ENCODE measurements at places on chromosomes 3 and 15.

GRCh38 chr3:138184994-138185393, 2.1 kb upstream of the ARMC8 start:
- no peak overlapping the region for H3K4me3 ChIP-seq
- H3K27me3 ChIP-seq: no peaks in the 10 kb centered on the region
- no peak overlapping the region for H3K27ac ChIP-seq
- peaks cover 4% of the 10 kb centered on the region for H3K4me1 ChIP-seq
- no peaks in the 10 kb centered on the region for H3K36me3 ChIP-seq

DNA sequence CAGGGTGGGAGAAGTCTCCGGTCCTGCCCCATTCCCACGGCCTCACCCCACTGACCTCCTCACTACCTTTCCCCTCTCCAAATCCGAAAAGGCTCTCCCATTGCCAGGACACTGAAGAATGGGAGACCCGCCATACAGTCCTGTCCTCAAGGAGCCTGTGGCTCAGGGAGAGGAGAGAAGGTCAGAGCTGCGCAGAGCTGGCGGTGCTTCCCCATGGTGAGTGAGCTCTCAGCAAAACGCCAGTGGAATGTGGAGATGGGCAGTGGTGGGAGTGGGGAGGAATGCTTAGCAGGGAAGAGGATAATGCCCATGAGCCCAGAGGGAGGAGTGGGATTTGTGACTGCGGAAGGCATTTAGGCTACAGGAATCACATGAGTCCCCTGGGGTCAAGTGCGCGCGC, 20.1 kb downstream of the FAM43A start:
- no peaks in the 10 kb centered on the region for H3K36me3 ChIP-seq
- no peak for DNase-seq
- H3K27me3 ChIP-seq: no peaks in the 10 kb centered on the region
- H3K4me3 ChIP-seq: no peak overlapping the region

GRCh38 chr15:85849946-85850345, 55.2 kb upstream of the KLHL25 start:
- no peaks in the 10 kb centered on the region for H3K36me3 ChIP-seq
- H3K27ac ChIP-seq: no peak overlapping the region
- H3K4me3 ChIP-seq: no peak overlapping the region
- DNase-seq: no peak
- H3K27me3 ChIP-seq: no peaks in the 10 kb centered on the region
- H3K4me1 ChIP-seq: no peaks in the 10 kb centered on the region

- H3K36me3 ChIP-seq: no peaks in the 10 kb centered on the region
- no peaks in the 10 kb centered on the region for H3K27me3 ChIP-seq
- no peak overlapping the region for H3K4me3 ChIP-seq
- no peaks in the 10 kb centered on the region for H3K4me1 ChIP-seq
Measured at GRCh38 chr15:85318732-85319076, 61.7 kb upstream of the AKAP13 start.

- H3K4me3 ChIP-seq: no peak overlapping the region
- H3K27me3 ChIP-seq: no peaks in the 10 kb centered on the region
- H3K4me1 ChIP-seq: no peaks in the 10 kb centered on the region
- no peaks in the 10 kb centered on the region for H3K36me3 ChIP-seq
Measured at GRCh38 chr3:183911087-183911486, 26.4 kb upstream of the PARL start.

DNA sequence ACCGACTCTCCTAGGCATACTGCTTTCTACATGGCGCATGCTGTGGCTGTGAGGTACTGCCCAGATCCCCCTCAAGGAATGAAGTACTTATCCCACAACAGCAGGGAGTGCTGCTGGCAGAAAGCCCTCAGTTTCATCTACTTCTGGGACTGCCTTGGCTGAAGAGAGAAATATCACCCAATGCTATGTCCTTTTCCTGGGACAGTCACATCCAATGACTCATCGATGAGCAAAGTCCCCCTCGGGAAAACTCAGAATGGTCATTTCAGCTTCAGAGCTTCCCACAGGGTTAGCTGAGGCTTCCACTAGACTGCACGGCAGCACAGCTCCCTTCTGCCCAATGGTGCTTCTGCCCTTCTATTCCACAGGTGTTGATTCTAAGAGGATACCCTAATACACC, 3.6 kb upstream of the NMD3 start:
- no peak overlapping the region for H3K27ac ChIP-seq
- H3K4me1 ChIP-seq: no peaks in the 10 kb centered on the region
- no peak for DNase-seq
- H3K4me3 ChIP-seq: no peak overlapping the region
- no peaks in the 10 kb centered on the region for H3K27me3 ChIP-seq
- H3K36me3 ChIP-seq: no peaks in the 10 kb centered on the region

Measured in uterus (tissue), 4 donors.